ENCODE measurements at places on chromosomes 5 and 9. TPM values are rescaled to one million over a fixed set of nuclear protein-coding genes. Genes with fewer than 3 reads are reported as not detected.

DNA sequence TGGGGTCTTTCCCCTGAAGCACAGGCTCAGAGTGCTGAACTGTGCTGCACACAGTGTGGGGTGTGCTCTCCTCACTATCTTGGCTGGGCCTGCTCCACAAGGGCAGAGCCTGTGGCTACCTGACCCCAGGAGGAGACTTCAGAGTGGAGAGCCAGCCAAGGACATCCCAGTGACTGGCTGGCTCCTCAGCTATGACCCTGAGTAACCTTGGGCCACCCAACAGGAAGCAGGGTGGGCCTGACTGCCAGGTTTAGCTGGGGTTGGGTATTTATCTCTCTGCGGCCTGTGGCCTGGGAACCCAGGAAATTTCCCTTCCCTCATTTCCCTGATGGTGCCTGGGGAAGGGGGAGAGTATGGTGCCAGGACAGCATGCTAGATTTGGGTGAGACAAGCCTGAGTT lies 2.1 kb upstream of the EEIG1 start:
- H3K27me3 ChIP-seq = no peaks in the 10 kb centered on the region
- H3K4me1 ChIP-seq = peaks cover 25% of the 10 kb centered on the region
- no peaks in the 10 kb centered on the region for H3K36me3 ChIP-seq
- no peak overlapping the region for H3K4me3 ChIP-seq

DNA sequence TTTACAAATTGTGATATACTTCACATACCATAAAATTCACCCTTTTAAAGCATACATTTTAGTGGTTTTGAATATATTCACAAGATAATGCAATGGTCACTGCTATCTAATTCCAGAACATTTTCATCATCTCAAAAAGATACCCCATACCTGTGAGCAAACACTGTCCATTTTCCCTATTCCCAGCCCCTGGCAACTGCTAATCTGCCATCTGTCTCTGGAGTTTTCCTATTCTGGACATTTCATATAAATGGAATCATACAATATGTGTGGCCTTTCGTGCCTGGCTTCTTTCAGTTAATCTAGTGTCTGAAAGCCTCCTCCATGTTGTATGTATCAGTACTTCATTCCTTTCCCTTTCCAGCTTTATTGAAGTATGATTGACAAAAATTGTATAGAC lies 14.7 kb downstream of the SNX30 start:
- H3K27me3 ChIP-seq = no peaks in the 10 kb centered on the region
- DNase-seq = no peak
- H3K4me1 ChIP-seq = peaks cover 6% of the 10 kb centered on the region
- H3K27ac ChIP-seq = no peak overlapping the region
- peaks cover 4% of the 10 kb centered on the region for H3K36me3 ChIP-seq
- no peak overlapping the region for H3K4me3 ChIP-seq

Gene RNF208
- total RNA-seq = 6.7 TPM

DNA sequence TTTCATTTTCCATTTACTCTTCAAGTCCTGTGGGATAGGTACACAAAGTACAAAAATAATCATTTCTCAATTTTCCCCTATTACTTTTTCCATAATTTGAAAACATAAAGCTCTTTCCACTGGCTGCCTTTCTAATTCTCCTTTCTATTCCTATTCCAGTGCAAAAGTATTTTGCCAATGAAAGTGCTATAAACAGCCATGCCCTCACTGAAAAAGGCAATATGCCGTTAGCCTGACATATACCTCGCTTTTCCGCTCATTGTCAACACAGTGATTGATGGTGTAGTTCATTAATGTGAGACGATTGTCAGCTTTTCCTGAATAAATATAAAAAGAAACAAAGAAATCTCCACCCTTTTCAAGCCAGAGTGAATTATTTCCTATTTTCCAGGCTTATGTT lies 97.5 kb downstream of the EBF1 start:
- no peak for DNase-seq
- H3K4me3 ChIP-seq = no peak overlapping the region
- no peaks in the 10 kb centered on the region for H3K27me3 ChIP-seq
- no peak overlapping the region for H3K27ac ChIP-seq
- no peaks in the 10 kb centered on the region for H3K36me3 ChIP-seq

- DNase-seq = no peak
- peaks cover 4% of the 10 kb centered on the region for H3K27me3 ChIP-seq
- H3K36me3 ChIP-seq = no peaks in the 10 kb centered on the region
- H3K27ac ChIP-seq = no peak overlapping the region
Observed at GRCh38 chr5:176570044-176570443, 20.9 kb downstream of the CDHR2 start.

DNA sequence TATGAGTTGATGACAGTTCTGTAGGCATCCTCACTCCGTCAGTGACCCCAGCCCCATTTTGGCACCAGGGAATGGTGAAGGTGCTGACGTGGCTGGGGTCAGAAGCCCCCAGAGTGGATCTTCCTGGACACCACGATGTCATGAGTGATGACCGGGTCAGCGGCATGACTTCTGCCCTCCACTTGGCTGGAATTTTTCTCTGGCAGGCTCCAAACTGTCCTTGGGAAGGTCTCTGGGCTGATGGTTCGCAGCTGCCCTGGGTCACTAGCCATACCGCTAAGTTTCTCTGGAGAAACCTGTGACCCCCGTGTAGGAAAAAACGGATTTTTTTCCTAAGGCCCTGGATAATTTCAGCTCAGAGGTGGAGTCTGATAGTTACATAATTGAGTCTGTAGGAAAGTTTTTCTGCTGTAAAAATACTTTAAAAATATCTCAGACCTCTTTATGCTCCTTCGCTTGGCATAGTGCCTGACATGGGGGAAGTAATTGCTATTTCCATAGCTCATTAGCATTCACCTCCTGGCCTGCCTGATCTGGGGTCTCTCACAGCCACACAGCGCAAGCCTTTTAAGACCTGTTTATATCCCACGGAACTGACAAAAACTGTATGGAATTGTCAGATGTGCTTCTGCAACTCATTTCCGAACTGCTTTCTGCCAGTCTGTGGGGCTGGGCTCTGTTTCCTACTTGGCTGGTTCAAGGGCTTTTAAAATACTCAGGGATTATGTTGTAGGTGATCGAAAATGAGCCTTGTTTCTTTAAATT lies 69.2 kb downstream of the ANGPTL2 start:
- no peak for DNase-seq
- H3K36me3 ChIP-seq = no peaks in the 10 kb centered on the region
- H3K27ac ChIP-seq = peak overlapping the region; percentile 56

- H3K36me3 ChIP-seq = no peaks in the 10 kb centered on the region
- H3K4me3 ChIP-seq = no peak overlapping the region
- no peaks in the 10 kb centered on the region for H3K27me3 ChIP-seq
Observed at GRCh38 chr5:94209272-94209671, 409.1 kb downstream of the KIAA0825 start.

Gene GZMA
- 8.8 TPM for total RNA-seq

- H3K4me3 ChIP-seq = no peak overlapping the region
- H3K27ac ChIP-seq = no peak overlapping the region
- no peaks in the 10 kb centered on the region for H3K27me3 ChIP-seq
- DNase-seq = no peak
- H3K36me3 ChIP-seq = peaks cover 13% of the 10 kb centered on the region
Observed at GRCh38 chr9:88418715-88419540, 30.7 kb downstream of the SPIN1 start.

Gene SYK
- 63.8 TPM for total RNA-seq

DNA sequence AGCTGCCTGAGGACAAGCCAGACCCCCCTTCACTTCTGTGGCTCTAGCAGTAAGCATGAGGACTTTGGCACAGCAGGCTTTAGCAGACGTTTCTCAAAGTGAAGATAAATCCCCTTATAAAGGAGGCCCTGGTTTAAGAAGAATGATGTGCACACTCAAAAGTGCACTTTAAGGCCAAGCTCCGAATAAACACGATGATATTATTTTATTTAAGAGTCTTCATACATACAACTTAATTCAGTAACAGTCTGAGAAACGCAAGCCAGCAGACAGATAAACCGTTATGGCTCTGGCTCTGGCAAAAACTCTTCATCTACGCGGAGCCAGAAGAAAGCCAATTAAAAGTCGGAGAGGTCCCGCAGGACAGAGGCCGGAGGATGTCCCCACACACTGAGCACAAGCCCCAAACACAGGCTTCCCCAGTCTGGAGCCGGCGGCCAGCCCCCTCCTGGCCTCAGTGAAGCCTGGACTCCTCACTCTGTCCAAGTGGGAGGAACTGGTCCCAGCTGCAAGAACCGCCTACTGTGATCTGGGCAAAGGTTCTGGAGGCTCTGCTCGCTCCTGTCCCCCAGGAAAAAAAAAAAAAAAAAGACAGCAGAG lies 44.6 kb downstream of the ADAMTS2 start:
- no peak overlapping the region for H3K4me3 ChIP-seq
- peak; percentile 59 for DNase-seq
- H3K27ac ChIP-seq = no peak overlapping the region
- no peaks in the 10 kb centered on the region for H3K4me1 ChIP-seq
- no peaks in the 10 kb centered on the region for H3K36me3 ChIP-seq
- H3K27me3 ChIP-seq = no peaks in the 10 kb centered on the region

- no peak overlapping the region for H3K27ac ChIP-seq
- H3K4me1 ChIP-seq = no peaks in the 10 kb centered on the region
- H3K27me3 ChIP-seq = no peaks in the 10 kb centered on the region
- no peak for DNase-seq
Observed at GRCh38 chr5:154095904-154096303, 57.1 kb downstream of the MFAP3 start.

- no peak overlapping the region for H3K27ac ChIP-seq
- no peaks in the 10 kb centered on the region for H3K36me3 ChIP-seq
- DNase-seq = no peak
- no peak overlapping the region for H3K4me3 ChIP-seq
- H3K27me3 ChIP-seq = no peaks in the 10 kb centered on the region
Observed at GRCh38 chr9:120107138-120107537, 472.8 kb downstream of the CDK5RAP2 start.

- no peak overlapping the region for H3K4me3 ChIP-seq
- no peaks in the 10 kb centered on the region for H3K27me3 ChIP-seq
- DNase-seq = no peak
Observed at GRCh38 chr9:129455151-129455995, 165.5 kb downstream of the C9orf50 start.

- DNase-seq = no peak
- no peak overlapping the region for H3K4me3 ChIP-seq
- peaks cover 12% of the 10 kb centered on the region for H3K27me3 ChIP-seq
- no peaks in the 10 kb centered on the region for H3K4me1 ChIP-seq
- no peaks in the 10 kb centered on the region for H3K36me3 ChIP-seq
- no peak overlapping the region for H3K27ac ChIP-seq
Observed at GRCh38 chr9:93974151-93974550, 19.0 kb upstream of the BARX1 start.

DNA sequence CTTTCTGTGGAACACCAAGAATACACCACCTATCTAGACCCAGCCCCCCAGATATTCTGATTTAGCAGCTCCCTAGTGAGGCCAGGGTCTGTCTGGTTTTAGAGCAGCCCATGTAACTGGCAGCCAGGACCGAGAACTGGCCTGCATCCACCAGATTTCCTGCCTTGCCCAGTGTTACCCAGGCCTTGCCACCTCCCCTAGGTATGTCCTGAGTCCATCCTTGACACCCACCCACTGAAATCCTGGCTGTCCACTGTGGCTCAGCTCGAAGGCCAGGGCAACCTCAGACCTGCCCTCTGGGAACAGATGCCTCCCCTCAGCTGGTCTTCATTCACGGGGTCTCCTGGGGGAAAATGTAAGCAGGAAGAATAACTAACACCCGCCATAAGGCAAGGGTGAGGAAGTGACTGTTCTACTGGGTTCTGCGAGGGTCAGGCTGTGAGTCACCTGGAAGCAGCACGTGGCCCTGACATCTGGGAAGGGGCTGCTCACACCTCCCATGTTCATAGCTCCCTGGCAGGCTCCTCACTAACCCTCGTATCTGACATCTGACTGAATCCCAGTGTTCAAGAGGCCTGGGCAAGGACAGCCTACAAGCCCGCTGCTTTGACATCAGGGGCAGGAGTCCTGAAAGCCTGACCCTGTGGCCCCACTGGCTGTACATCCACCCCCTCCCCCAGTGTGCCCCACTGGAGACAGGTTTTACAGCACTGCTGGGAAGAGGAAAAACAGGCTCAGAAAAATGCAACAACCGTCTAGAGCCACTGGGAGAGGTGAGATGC lies 72.7 kb downstream of the SEMA4D start:
- H3K4me1 ChIP-seq = peaks cover 6% of the 10 kb centered on the region
- H3K36me3 ChIP-seq = no peaks in the 10 kb centered on the region
- H3K27me3 ChIP-seq = no peaks in the 10 kb centered on the region
- no peak overlapping the region for H3K4me3 ChIP-seq

- H3K27me3 ChIP-seq = no peaks in the 10 kb centered on the region
- H3K27ac ChIP-seq = peak overlapping the region; percentile 24
- peaks cover 32% of the 10 kb centered on the region for H3K4me1 ChIP-seq
Observed at GRCh38 chr5:172102218-172102870, 85.7 kb downstream of the STK10 start.

DNA sequence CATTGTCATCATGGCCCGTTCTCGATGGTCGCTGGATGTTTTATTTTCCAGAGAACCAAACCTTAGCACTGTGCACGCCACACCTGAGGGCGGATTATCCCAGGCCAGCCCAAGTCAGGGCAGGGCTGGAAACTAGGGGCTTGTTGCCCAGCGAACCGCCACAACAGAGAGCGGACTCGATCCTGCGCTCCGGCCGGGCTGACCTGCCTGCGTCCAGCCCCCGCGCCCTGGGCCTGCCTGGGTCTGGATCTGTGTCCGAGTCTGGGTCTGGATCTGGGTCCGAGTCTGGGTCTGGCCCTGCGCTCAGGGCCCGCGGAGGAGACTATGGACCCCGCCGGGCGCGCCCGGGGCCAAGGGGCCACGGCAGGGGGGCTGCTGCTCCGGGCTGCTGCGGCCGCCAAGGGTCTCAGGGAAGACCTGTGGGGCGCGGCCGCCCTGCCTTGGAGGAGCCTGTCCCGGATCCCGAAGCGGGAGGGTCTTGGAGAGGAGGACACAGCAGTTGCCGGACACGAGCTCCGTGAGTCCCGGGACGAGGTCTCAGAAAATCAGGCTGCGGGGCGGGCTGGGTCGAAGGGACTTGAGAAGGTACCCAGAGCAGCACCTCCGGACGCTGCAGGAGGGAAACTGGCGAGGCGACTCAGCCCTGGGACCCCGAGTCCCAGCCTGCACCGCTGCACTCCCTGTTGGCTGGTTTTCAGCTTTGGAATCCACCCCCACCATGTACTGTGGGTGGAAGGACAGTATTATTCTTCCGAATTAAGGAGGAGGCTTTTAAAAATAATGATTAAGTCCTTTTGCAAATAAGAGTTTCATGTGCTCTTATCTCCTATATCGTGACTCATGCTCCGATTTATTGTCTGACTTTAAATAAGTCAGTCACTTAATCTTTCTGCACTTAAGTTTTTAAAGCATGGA lies at the start of gene ANKDD1B:
TSS of gene ANKDD1B (plus strand) at position 143 of the 915 bp plus-strand sequence. CDS start at position 325, 182 bp downstream.
- peaks cover 6% of the 10 kb centered on the region for H3K4me1 ChIP-seq
- H3K4me3 ChIP-seq = peak within 1 kb of the TSS; percentile 55
- peak within 1 kb of the TSS; percentile 68 for H3K27ac ChIP-seq
- H3K36me3 ChIP-seq = no peaks in the 10 kb centered on the region
- DNase-seq = peak; percentile 74

DNA sequence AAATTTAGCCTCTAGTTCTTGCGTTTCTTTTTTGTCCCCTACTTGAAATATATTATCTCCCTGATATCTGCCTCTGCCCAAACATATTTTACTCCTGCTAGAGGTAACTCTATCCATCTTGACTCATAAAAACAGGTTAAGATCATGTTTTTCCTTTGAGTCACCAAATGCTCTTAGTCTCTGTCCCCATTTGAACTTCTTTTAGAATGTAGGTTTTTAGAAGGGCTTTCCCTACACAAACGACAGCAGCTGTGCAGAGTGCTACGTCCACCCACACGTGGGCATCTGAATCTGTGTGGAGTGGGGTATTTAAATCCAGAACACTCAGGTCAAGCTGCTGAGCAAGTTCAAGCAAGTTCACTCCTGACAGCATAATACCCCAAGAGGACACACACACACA lies 2.2 kb downstream of the HSD17B3 start:
- no peak for DNase-seq
- no peaks in the 10 kb centered on the region for H3K36me3 ChIP-seq
- H3K4me1 ChIP-seq = no peaks in the 10 kb centered on the region
- no peak overlapping the region for H3K4me3 ChIP-seq
- H3K27me3 ChIP-seq = no peaks in the 10 kb centered on the region
- H3K27ac ChIP-seq = no peak overlapping the region

Gene ZFP2
- 2.1 TPM for total RNA-seq

Gene OLFM1
- 26.0 TPM for total RNA-seq

Gene SPATA31D4
- total RNA-seq = not detected

Gene SH2D3C
- 85.3 TPM for total RNA-seq
